Colonic mucosa (tissue), 4 donors: ENCODE measurements at places on chromosomes 11 and 22.
A peak's percentile ranks its signal among the peaks of the same experiment; 100 is the strongest.

DNA sequence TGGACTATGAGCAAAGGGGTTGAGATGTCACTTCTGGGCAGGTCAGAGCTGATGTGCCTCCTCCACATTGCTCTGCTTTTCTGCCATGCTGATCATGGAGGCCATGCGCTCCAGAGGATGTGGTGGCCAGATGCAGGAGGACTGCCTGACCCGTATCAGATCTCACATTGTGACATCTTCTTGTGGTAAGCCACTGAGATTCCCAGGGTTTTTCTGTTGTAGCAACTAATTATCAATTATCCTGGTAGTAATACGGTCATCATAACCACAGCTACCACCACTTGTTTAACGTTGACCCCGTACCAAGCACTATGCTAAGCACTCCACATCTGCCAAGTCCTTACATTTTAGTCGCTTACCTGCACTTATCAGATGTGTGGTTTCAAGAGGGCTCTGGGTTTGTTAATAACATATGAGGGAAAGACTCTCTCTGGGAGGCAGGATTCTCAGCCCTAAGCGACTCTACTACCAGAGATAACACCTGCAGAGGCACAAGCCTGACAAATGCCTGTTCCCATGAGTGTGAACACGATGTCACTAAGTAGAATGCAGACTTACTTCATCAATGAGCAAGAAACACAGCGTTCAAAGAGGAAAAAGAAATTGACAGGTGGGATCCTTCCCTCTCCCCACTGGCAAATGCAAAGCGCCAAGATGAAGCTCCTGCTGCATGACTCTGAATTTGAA lies 63.6 kb upstream of the TIMP3 start:
- no peaks in the 10 kb centered on the region for H3K4me1 ChIP-seq
- H3K4me3 ChIP-seq, result no peak overlapping the region
- no peak for DNase-seq
- no peaks in the 10 kb centered on the region for H3K27me3 ChIP-seq
- H3K36me3 ChIP-seq, result no peaks in the 10 kb centered on the region
- no peak overlapping the region for H3K27ac ChIP-seq

DNA sequence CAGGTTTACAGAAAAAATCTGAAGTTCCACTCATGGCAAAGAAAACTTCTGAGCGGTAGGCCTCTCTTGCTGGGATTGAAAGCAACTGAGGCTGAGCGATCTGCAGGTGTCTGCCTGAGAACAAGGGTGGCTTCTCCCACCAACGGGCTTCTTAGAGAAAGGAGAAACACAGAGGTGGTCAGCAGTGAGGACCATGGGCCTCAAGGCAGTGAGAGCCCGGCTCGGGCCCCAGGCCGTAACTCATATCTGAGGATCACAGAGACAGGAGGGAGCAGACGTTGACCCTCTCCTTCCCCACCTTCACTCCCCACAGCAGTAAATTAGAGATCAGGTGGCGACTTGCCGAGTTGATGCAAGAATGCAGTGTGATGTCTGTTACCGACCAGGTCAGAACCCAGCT lies 50.9 kb upstream of the RTL6 start:
- H3K36me3 ChIP-seq, result no peaks in the 10 kb centered on the region
- DNase-seq, result no peak
- no peak overlapping the region for H3K4me3 ChIP-seq
- H3K4me1 ChIP-seq, result no peaks in the 10 kb centered on the region

GRCh38 chr11:46982797-46983452 lies 46.4 kb downstream of the CSTPP1 start:
- no peak for DNase-seq
- peaks cover 5% of the 10 kb centered on the region for H3K4me1 ChIP-seq
- no peaks in the 10 kb centered on the region for H3K36me3 ChIP-seq

GRCh38 chr11:88266919-88267318 lies 70.6 kb downstream of the CTSC start:
- no peaks in the 10 kb centered on the region for H3K27me3 ChIP-seq
- no peaks in the 10 kb centered on the region for H3K4me1 ChIP-seq
- no peaks in the 10 kb centered on the region for H3K36me3 ChIP-seq
- no peak for DNase-seq

DNA sequence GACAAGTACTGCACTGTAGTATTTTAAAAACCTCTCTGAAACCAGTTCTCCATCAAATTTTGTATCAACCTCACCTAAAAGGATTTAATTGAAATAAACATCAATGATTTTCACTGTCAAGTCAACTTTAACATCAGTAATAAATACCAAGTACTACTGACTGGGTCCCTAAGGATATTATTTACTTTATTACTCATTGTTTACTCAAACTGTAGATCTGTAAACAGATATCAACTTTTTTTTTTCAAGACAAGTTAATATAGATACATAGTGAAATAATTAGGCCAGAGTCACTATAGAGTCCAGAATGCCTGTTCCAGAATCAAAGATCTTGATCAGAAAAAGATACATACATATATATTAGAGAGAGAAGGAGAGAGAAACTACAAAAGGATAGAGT lies 1.6 kb downstream of the RNF141 start:
- H3K27me3 ChIP-seq, result no peaks in the 10 kb centered on the region
- H3K27ac ChIP-seq, result no peak overlapping the region
- no peak overlapping the region for H3K4me3 ChIP-seq
- H3K4me1 ChIP-seq, result peaks cover 6% of the 10 kb centered on the region
- H3K36me3 ChIP-seq, result no peaks in the 10 kb centered on the region

- no peaks in the 10 kb centered on the region for H3K4me1 ChIP-seq
- H3K4me3 ChIP-seq, result no peak overlapping the region
- DNase-seq, result no peak
- H3K27me3 ChIP-seq, result no peaks in the 10 kb centered on the region
- H3K27ac ChIP-seq, result no peak overlapping the region
These were observed 4.0 kb upstream of the SCUBE2 start for GRCh38 chr11:9095421-9095820.

DNA sequence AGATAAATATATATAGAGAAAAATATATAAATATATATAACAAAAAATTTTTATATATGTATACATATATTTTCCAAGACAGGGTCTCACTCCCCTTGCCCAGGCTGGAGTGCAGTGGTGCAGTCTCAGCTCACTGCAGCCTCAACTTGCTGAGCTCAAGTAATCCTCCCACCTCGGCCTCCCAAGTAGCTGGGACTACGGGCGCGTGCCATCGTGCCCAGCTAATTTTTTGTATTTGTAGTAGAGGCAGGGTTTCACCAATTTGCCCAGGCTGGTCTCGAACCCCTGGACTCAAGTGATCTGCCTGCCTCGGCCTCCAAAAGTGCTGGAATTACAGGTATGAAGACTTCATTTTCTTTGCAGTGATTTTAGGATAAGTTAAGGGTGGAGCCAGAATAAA lies 38.9 kb upstream of the SEPTIN5 start:
- DNase-seq, result no peak
- H3K27me3 ChIP-seq, result no peaks in the 10 kb centered on the region
- no peaks in the 10 kb centered on the region for H3K36me3 ChIP-seq
- H3K4me3 ChIP-seq, result no peak overlapping the region
- H3K4me1 ChIP-seq, result no peaks in the 10 kb centered on the region

DNA sequence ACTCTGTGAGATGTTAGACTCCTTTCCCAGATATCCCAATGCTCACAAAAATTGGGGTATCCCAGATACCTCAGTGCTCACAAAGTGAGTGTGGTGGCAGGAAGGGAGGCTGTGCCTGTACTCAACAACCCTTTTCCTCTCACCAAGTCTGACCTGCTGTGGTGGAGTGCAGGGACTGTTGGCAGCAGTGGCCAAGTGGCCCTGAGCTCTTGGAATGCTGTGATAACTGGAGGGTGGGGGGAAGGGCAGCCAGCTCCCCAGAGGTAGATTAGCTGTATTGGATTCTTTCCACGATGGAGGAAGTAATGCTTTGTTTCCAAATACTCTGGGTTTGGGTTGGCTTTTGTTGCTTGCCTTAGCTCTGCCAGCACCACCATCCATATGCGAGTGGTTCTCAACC lies 46.0 kb upstream of the OR9Q1 start:
- H3K27me3 ChIP-seq, result no peaks in the 10 kb centered on the region
- H3K4me3 ChIP-seq, result no peak overlapping the region
- no peak overlapping the region for H3K27ac ChIP-seq
- H3K36me3 ChIP-seq, result no peaks in the 10 kb centered on the region
- DNase-seq, result no peak

- H3K27me3 ChIP-seq, result no peaks in the 10 kb centered on the region
- peak overlapping the region; percentile 90 for H3K27ac ChIP-seq
- peaks cover 24% of the 10 kb centered on the region for H3K4me1 ChIP-seq
- no peak overlapping the region for H3K4me3 ChIP-seq
- DNase-seq, result peak; percentile 89
These were observed 6.4 kb downstream of the STARD10 start for GRCh38 chr11:72787216-72788104.

GRCh38 chr11:118417801-118418200 lies 16.4 kb downstream of the ATP5MG start:
- no peaks in the 10 kb centered on the region for H3K4me1 ChIP-seq
- DNase-seq, result no peak

- H3K36me3 ChIP-seq, result no peaks in the 10 kb centered on the region
- H3K4me1 ChIP-seq, result no peaks in the 10 kb centered on the region
- no peaks in the 10 kb centered on the region for H3K27me3 ChIP-seq
- no peak for DNase-seq
These were observed 91.1 kb upstream of the CLPB start for GRCh38 chr11:72525466-72525865.
